ENCODE measurements at places on chromosomes 4 and X.
A peak's percentile ranks its signal among the peaks of the same experiment; 100 is the strongest.

- no peak for DNase-seq
Measured at GRCh38 chrX:135213200-135213844, 38.5 kb upstream of the ETDA start.

DNA sequence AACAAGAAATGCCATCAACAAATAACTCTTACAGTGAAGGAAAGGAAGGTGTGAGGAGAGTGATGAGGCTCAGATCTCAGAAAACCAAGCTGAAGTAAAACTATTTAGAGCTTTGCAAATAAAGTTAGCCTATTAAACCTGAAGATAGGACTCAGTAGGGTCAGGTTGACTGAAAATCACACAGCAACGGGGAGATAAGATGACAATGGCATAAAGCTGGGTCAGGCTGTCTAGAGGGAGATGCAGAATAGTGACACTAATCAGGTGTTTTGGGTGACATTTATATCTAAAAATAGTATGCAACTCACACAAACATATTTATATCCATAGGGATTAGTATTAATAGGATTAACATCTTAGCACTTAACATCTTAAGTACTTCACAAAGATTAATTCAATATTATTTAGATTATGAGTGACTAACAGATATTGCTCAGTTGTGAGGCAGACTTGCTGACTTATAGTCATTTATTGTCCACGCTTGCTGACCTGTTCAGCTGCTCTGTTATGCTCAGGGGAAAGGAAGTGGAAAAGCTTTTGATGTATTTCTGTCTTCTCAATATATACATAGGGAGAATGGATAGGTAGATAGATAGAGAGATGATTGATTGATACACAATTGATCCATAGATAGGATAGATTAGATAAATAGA is 130.7 kb upstream of the GUCY1A1 start:
- DNase-seq, result no peak

GRCh38 chr4:55635741-55636655 is at the start of gene NMU:
NMU (minus strand) TSS chr4:55636298; CDS start chr4:55636192, 106 bp downstream.
- no peak for DNase-seq

DNA sequence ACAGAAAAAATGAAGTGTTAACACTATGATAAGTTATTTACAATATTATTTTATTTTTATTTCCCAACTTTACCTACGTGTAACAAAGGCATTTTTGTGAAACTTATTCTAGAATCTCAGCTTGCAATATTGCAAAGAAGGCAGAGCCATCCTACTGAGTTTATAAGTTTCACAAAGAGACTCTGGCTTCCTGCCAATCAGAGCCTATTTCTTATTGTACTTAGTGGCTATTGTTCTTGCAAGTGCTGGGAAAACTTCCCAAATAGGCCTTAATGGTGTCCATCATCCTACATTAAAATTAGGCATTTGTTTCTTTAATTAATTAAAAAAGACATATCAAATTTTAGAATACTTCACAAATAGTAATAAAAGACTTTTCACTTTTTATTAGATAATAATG is 233.2 kb downstream of the EPHA5 start:
- no peak for DNase-seq

DNA sequence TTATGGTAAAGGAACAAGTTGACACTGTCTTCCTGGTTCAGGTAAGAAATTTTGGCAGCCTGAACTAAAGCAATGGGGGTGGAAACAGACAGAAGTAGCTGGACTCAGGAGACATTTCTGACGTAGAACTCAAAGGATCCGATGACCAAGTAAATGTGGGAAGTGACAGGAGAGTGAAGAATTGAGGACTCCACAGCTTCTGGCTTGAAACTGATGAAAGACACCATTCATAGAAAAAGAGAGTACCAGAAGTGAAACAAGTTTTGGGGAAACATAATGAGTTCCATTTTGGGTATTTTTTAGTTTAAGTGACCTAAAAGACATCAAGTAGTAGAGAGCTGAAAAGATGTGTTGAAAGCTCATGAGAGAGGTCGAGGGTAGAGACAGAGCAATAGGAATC is 5.7 kb downstream of the FAM120C start:
- DNase-seq, result no peak

- no peak for DNase-seq
Measured at GRCh38 chr4:99710681-99711345, 53.2 kb upstream of the C4orf54 start.

DNA sequence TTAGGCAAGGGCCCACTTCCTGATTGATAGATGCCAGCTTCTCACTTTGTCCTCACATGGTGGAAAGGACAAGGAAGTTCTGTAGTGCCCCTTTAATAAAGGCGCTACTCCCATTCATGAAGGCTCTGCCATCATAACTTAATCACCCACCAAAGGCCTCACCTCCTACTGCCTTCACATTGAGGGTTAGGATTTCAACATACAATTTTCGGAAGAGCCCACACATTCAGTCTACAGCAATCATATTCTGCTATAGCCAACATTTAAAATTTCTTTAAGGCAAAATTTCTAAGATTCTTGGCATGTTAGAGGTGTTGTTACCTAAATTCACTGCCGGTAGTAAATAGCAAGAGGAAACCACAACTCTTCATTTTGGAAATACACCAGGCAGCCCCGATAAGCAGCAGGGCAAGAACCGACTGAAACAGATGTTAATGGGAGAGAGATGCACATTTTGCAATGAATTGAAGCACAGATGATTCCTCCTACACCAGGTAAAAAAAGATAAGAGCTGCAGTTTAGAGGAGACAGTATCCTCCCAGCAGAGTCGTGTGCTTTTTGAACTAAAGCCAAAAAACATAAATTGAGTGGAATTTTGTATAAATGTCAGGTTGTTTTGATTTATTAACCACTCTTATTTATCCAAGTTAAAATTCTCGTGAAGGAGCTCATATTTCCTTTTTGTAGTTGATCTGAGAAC is 594.9 kb downstream of the KCTD8 start:
- DNase-seq, result no peak

DNA sequence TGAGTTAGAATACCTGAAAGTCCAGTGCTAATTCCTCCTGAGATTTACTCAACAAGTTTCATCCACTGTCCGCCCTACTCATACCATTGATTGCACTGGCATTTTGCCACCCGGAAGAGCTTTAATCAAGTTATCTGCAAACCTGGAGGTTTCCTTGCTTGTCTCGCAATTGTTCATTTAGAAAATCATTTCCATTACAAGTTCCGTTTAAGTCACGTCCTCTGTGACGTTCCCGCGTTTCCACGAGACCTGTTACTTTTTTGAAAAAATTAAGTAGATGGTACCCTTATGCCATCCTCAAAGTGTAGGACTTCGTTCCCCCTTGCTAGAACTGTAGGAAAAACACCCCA is 761 bp upstream of the FRYL start:
- peak; percentile 50 for DNase-seq

GRCh38 chr4:113919611-113920010 is 59.8 kb downstream of the ARSJ start:
- DNase-seq, result no peak

DNA sequence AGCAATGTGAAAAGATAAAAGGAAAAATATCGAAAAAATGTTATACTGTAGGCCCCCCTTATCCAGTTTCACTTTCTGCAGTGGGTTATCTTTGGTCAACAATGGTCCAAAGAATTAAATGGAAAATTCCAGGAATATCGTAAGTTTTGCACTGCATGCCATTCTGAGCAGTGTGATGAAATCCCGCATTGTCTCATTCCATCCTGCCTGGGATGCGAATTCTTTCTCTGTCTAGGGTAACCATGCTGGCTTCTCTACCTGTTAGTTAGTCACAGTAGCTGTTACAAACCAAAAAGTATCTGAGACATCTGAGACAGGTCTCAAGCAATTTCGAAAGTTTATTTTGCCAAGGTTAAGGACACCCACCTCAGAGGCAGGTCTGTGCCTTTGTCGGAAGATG is 170.3 kb downstream of the COX18 start:
- no peak for DNase-seq

DNA sequence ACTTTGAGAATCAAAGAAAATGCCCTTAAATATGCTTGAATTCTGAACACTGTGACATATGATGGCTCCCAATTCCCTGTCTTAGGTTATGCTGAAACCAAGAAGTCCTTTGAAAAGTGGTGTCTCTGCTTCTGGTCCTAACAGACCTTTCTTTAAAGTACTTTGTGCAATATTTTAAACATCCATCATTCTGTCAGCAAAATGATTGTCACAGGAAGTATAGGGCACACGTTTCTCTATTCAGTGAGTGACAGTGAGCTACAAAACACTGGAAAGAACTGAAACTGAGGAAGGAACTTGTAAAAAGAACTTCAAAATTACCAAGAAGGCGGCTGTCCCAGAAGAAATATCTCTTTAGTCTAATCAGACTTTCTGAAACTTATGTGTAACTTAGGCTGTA is 12.2 kb upstream of the NUP54 start:
- no peak for DNase-seq

GRCh38 chr4:16785793-16786527 is 112.5 kb downstream of the LDB2 start:
- DNase-seq, result no peak

DNA sequence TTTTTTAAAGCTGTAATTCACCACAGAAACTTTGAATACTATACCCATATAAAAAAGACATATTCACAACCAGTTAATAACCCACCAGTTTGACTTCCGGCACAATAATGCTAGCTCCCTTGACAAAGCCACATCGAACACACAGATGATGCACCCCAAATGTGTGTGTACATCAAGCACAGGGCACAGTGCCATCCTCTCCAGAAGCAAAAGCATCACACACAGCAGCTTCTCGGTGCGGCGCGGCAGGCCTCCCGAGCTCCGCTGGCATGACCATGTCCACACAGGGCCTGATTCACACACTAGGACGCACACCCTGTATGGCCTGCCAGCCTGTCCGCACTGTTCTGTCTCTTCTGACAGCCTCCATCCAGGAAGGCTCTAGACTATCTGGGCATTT is 88.0 kb downstream of the LEF1 start:
- no peak for DNase-seq

DNA sequence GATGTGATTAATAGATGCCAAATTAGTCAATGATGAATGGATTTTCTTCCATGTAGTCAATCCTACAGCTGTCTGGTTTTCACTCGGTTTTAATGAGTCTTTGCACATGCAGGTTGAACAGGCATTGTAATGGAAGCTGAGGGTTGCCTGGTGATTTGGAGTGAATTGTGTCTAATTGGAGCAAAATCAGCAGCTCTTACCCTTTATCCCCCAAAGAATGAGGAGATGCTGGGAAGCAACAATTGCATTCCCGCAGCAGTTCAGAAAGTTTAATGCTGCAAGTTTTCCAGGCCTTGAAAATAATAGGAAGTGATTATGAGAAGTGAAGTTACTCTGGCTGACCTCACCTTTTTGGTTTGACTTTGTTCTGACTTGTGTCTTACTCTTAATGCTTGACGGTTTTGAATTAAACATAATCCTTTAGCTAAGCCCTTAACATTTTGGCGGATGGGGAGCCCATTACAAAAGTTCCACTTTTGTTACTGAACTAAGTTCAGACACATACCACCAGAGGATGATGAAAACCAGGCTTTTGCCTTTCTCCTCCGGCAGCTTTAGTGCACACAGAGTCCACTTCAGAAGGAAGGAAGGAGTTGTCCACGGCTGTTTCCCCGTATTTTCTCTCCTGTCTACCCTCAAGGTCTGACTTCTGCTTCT is 78.8 kb upstream of the TBC1D9 start:
- DNase-seq, result no peak

- no peak for DNase-seq
Measured at GRCh38 chr4:78640714-78641113, 89.1 kb downstream of the ANXA3 start.

DNA sequence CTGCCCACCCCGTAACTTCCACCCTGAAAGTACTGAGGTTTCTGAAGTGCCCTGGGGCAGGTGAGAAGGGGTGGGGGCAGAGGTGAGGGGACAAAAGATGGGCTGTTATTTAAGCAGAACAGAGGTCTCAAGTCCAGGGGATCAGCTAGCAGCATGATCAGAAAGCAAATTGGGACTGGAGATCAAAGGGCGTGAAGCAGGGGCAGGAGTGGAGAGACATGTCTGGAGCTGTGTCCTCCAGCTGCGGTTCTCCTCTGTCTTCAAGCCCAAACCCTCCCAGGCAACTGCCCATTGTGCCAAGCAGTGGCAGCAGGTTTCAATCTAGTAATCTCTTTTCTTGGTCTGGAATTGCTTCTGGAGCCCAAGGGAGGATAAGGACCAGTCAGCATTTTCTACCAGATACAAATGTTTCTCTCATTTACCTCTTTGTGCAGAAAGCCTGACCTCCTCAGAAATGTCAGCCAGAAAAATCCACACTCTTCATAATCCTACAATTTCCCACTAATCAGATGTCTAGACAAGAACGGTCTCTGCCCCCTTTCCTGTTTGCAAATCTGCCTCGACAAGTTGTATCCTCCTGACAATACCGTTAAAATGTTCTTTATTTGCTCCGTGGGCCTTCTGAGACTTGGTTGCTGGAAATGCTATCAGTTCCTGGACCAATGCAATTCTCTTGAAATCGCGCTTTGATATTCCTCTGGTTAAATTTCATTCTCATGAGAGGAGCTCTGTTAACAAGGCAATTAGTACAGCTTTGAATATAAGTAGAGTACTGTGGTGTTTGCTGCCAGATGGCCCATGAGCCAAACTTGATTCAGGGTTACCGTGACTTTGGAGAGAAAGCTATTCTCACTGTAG is 23.2 kb upstream of the RASL11B start:
- no peak for DNase-seq

- DNase-seq, result no peak
Measured at GRCh38 chrX:129638917-129639316, 15.8 kb downstream of the APLN start.

DNA sequence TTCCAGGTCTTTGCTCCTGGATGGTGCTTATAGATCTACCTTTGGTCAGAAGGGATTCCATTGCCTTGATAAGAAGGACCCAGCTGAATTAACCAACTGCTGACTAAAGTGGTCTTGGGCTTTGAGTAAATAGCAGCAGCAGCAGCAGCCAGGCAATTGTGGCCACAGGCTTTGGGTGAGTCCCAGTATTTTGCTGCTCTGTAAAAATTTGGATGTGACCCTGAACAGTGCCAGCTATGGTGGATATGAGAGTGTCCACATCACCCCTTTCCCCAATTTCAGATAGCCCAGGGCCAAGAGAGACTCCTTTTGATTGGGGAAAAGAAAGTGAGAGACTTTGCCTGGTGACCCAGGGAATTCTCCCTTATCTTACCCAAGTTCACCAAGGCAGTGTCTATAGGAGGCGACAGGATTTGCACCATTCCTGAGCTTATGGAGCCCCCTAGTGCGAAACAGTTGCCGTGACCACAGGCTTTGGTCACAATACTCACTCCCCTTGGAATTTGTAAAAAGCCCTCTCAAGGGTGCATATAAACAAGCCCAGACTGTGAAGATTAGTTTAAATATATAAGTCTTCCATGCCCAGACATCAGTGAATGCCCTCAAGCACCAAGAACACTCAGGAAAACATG is 518.0 kb downstream of the TMA16 start:
- no peak for DNase-seq

DNA sequence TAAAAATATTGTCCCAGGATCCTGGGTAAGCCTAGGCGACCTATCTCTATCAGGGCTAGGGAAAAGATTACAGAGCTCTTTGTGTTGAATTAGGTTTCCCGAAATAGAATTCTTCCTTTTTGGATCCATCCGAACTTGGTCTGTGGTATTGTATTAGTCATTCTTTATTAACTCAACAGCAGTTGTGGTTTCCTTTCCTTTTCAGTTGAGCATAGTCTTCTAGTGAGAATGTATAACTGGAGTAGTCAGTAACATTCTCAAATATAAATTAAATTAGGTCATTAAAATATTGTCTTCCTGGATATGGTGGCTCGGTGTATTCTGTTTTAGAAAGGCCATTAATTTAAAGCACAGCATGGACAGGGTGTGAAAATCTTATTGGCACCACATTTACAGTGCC is 520.4 kb downstream of the NLGN4X start:
- DNase-seq, result no peak

All from anterior cingulate cortex (tissue), 58 donors.